SJSA1 (cell line): ENCODE measurements at places on chromosomes 3 and 15. TPM values are rescaled to one million over a fixed set of nuclear protein-coding genes. Genes with fewer than 3 reads are reported as not detected.

DNA sequence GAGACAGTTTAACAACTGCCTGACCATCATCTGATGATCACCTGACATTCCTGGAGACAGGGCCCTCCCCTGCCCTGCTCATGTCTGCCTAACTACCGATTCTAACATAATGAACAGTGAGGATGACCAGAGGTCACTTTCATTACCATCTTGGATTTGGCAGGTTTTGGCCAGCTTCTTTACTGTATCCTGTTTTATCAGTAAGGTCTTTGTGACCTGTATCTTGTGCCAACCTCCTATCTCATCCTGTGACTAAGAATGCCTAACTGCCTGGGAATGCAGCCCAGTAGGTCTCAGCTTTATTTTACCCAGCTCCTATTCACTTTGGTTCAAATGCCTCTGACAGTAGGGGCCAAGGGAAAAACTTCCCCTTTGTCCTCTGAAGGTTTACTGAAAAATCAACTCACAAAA is 40.2 kb downstream of the METTL6 start:
- H3K27ac ChIP-seq, result no peak overlapping the region
- DNase-seq, result no peak
- no peaks in the 10 kb centered on the region for H3K27me3 ChIP-seq
- no peaks in the 10 kb centered on the region for H3K36me3 ChIP-seq

DNA sequence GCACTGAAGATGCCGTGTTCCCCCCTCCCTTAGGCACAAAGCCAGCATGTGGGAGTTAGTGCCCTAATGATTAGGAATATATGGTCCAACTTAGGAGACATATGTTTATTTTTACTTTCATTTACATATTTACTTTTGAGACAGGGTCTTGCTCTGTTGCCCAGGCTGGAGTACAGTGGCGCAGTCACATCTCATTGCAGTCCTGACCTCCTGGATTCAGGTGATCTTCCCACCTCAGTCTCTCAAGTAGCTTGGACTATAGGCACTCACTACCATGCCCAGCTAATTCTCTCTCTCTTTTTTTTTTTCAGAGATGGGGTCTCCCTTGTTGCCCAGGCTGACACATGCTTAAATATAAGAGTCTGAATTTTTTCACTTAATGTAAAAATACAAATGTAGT is 51.6 kb upstream of the TBC1D23 start:
- H3K36me3 ChIP-seq, result no peaks in the 10 kb centered on the region
- no peak overlapping the region for H3K4me3 ChIP-seq
- no peaks in the 10 kb centered on the region for H3K27me3 ChIP-seq
- H3K4me1 ChIP-seq, result peaks cover 21% of the 10 kb centered on the region
- no peak overlapping the region for H3K27ac ChIP-seq
- no peak for DNase-seq

The TMEM212 gene
- not detected in 2 replicates for total RNA-seq

DNA sequence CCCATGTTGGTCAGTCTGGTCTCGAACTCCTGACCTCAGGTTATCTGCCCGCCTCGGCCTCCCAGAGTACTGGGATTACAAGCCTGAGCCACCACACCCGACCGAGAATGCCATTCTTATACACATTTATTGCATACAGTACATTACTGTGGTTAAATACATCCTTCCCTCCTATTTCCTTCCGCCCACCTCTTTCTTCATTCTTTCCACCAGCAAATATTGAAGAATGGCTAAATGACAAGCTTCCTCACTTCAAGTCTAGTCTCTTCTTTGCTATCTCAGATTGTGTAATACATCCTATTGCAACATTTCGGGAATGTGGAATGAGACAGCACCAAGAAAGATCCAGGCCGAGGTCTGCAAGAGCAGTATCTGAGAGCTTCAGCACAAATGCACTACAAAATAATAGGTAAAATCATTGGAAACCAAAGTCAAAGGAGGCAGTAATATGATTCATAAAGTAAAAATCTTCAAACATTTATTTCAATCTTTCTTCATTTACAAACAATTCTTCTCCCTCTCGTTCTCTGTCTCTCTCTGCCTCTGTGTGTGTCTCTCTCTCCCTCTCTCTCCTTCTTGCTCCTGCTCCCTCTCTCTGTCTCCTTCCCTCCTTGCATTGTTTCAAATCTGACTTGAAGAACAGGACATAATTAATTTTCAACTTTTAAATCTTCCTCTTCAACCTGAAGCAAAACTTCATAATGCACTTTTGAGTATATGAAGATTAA is 94.7 kb upstream of the TGFBR2 start:
- H3K4me3 ChIP-seq, result no peak overlapping the region
- H3K36me3 ChIP-seq, result no peaks in the 10 kb centered on the region
- peak; percentile 38 for DNase-seq

DNA sequence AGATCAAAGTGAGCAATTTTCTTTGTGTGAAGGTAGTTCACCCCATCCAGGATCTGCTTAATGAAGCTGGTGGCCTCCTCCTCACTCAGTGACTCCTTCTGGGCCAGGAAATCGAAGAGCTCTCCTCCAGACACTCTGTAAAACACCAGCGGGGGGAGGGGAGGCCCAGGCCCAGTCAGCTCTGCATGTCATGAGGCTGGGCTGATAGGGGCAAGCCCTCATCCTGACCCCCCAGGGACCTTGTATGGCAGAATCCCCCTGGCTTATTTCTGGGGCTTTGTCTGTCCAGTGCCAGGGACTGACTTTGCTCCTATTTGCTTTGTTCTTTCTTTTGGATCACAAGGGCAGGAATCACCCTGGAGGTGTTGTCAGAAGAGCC is 74.9 kb downstream of the DAPK2 start:
- no peak overlapping the region for H3K27ac ChIP-seq
- H3K4me1 ChIP-seq, result no peaks in the 10 kb centered on the region

The FSD2 gene
- not detected in 2 replicates for total RNA-seq

The SPESP1 gene
- total RNA-seq, result not detected in 2 replicates

GRCh38 chr3:186857743-186858142 is 15.2 kb downstream of the ADIPOQ start:
- no peak for DNase-seq
- no peak overlapping the region for H3K4me3 ChIP-seq
- no peaks in the 10 kb centered on the region for H3K27me3 ChIP-seq

DNA sequence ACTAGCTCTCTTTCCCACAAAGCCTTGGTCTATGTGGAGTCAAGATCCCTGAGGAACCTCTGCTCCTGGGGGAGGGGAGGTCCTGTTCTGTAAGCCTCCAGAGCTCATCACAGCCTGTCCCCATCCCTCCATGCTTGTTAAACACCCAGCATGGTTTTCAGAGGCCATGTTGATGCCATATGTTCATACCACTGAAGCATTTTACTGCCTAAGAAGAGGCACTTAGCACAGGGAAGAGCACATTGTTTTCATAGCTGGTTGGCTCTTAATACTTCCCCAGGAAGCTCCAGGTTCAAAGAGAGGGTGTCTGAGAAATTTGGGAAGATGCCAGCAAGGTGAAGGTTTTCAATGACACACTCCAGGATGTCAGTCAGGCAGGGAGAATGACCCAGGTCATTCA is 25.6 kb downstream of the CPNE4 start:
- no peaks in the 10 kb centered on the region for H3K27me3 ChIP-seq
- no peak overlapping the region for H3K27ac ChIP-seq
- no peak for DNase-seq
- H3K4me1 ChIP-seq, result no peaks in the 10 kb centered on the region

- no peak for DNase-seq
- H3K4me1 ChIP-seq, result no peaks in the 10 kb centered on the region
- no peak overlapping the region for H3K27ac ChIP-seq
- H3K4me3 ChIP-seq, result no peak overlapping the region
- H3K36me3 ChIP-seq, result 0 out of 2 replicates have a peak, but pooled peaks cover 6% of the 10 kb centered on the region
- H3K27me3 ChIP-seq, result no peaks in the 10 kb centered on the region
Observed at GRCh38 chr3:167673221-167673620, 19.5 kb upstream of the WDR49 start.

- no peaks in the 10 kb centered on the region for H3K36me3 ChIP-seq
- peaks cover 9% of the 10 kb centered on the region for H3K4me1 ChIP-seq
- DNase-seq, result peak; percentile 38
- no peaks in the 10 kb centered on the region; the same call in 1 of the 2 replicates for H3K27me3 ChIP-seq
- H3K4me3 ChIP-seq, result no peak overlapping the region
- H3K27ac ChIP-seq, result no peak overlapping the region
Observed at GRCh38 chr15:78930577-78931388, 14.1 kb downstream of the CTSH start.

- no peaks in the 10 kb centered on the region for H3K27me3 ChIP-seq
- no peak overlapping the region for H3K4me3 ChIP-seq
- no peak overlapping the region for H3K27ac ChIP-seq
- no peak for DNase-seq
- H3K4me1 ChIP-seq, result peaks cover 11% of the 10 kb centered on the region; the same call in 1 of the 2 replicates
Observed at GRCh38 chr3:114323546-114324254, 29.9 kb downstream of the TIGIT start.

GRCh38 chr15:38886315-38887163 is 321.9 kb upstream of the RASGRP1 start:
- peaks cover 41% of the 10 kb centered on the region for H3K4me1 ChIP-seq
- no peak overlapping the region for H3K4me3 ChIP-seq
- H3K27ac ChIP-seq, result peak overlapping the region; percentile 83
- DNase-seq, result peak; percentile 39
- no peaks in the 10 kb centered on the region for H3K36me3 ChIP-seq
- no peaks in the 10 kb centered on the region for H3K27me3 ChIP-seq

DNA sequence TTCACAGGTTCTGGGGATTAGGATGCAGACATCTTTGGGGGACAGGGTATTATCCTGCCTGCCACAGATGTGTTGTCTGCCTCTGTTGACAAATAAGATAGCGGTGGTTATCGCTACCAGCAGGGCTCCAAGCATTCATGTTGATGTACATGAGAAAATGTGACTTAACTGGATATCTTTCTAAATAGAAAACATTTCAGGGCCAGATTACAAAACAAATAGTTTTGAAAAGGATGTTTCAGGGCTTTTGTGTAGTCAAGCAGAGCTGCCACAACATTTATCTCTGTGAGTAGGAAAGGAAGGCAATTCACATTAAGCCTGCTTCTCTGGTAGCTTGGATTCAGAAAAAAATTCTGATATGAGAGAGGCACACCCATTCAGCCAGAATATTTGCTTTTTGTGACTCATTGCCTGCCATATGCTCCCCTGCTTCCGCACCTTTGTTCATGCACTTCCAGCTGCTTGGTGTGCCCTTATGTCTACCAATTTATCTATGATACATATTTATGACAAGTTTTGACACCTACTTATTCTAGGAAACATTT is 22.8 kb downstream of the PLS1 start:
- DNase-seq, result no peak
- H3K27ac ChIP-seq, result no peak overlapping the region
- no peaks in the 10 kb centered on the region; the same call in none of the 2 replicates for H3K27me3 ChIP-seq
- H3K4me1 ChIP-seq, result no peaks in the 10 kb centered on the region; the same call in 1 of the 2 replicates
- no peaks in the 10 kb centered on the region for H3K36me3 ChIP-seq

DNA sequence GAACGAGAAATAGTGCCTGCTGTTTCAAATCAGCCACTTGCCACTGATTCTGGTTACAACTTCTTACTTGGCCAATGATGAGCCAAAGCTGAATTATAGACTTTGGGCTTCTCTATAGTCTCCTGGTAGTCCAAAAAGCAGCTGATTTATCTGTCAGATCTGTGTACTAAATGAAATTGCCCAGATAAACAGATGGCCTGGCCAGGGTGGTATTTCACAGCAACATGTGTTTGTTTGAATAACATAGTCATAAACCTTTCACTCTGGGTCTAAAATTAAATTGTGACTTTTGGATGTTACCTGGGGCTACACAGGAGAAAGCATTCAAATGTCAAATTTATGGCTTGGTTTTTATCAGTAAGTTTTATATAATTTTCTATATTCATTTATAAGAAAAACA is 147.0 kb downstream of the NECTIN3 start:
- H3K4me3 ChIP-seq, result no peak overlapping the region
- H3K36me3 ChIP-seq, result no peaks in the 10 kb centered on the region
- H3K27ac ChIP-seq, result no peak overlapping the region
- no peak for DNase-seq
